ENCODE measurements at places on chromosomes 5 and 9. TPM values are rescaled to one million over a fixed set of nuclear protein-coding genes. Genes with fewer than 3 reads are reported as not detected.

The MACIR gene
- 1.3 TPM for total RNA-seq

The WNT8A gene
- not detected for total RNA-seq

The ESM1 gene
- not detected for total RNA-seq

The SPEF2 gene
- total RNA-seq, result 3.2 TPM

- H3K27me3 ChIP-seq, result no peaks in the 10 kb centered on the region
- DNase-seq, result no peak
- H3K36me3 ChIP-seq, result no peaks in the 10 kb centered on the region
- H3K4me3 ChIP-seq, result no peak overlapping the region
- H3K27ac ChIP-seq, result no peak overlapping the region
Observed at GRCh38 chr9:121324316-121324715, 45.7 kb downstream of the STOM start.

All from CD4-positive, alpha-beta T cell (primary cell).